ENCODE measurements at places on chromosomes 1 and 21.

DNA sequence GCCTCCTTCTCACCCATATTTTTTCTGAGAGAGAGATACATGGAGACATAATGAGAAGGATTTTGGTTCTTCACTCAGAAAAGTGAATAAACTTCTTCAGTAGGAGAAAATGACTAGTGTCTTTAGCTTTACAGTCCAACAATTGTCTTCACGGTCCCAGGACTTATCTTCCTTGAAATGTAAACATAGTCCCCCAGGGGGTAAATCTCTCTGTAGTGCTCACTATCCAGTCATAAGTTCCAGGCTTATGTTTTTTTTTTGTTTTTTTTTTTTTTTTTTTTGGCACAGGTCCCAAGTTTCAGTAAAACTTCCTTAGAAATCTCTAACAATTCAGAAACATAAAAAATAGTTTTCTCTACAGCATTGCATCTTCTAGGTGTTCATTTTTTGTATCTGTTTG, 890.2 kb upstream of the B3GALT2 start:
- DNase-seq = no peak

DNA sequence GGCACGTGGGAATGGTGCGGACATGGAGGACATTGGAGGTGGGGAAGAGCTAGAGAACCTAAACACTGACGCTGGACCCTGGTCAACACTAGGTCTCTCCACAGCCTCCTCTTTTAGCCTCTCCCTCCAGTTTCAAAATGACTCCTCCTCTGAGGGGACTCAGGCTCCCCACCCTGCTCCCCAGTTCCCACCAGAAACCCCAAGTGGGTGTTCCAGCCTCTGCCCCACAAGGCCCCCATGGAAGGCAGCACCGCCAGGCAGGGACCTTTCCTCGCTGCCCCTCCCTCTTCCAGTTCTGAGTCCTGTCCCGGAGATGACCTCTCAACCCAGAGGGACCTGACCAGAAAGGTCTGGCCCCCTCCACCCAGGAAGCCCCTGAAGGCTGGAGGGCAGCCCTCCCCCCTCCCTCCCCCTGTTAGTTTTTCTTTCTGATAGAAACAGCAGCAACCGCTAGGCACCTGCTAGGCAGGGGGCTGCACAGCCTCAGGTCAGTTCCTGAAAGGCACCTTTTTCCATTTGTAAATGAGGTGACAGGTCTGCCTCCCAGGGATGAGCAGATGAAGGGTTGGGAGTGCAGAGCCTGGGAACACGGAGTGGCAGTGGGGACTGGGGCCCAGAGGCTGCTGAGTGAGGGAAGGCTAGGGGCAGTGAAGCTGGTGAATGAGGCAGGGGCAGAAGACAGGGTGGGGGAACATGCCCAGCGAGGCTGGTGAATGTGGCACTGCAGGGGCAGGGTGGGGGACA, 9.3 kb upstream of the ITGB2 start:
- no peak for DNase-seq

GRCh38 chr1:118209648-118210047, 24.6 kb upstream of the SPAG17 start:
- no peak for DNase-seq

- no peak for DNase-seq
Measured at GRCh38 chr1:54375712-54376429, 30.3 kb downstream of the SSBP3 start.

GRCh38 chr1:57770772-57771171, 346.9 kb upstream of the DAB1 start:
- DNase-seq = no peak

DNA sequence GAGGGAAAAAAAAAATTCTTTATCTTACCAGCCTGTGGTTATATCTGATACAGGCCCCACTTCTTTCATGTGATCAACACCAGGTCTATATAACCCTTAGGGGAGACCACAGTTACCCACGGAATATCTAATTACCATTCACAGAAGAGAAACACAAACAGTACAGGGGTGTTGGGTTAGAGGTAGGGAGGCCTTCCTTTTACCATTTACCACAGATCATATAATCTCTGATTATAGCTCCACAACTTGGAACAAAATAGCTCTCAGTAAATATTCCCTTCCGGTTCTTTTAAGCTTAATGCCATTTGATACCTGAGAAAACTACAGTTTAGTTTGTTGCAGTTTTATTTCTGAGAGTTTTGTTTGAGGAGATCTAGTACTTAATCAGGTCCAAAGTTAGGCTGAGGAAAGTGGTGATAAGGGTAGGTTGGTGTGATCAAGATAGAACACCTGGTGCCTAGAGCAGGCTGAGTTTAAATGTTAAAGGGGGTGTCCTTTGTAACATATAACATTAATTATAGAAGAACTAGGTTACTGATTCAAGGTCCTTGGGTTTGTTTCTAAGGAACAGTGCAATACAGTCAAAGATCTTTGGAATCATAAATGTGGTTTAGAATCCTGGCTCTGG, 14.1 kb downstream of the EPB41 start:
- DNase-seq = no peak

GRCh38 chr1:89633800-89634625, 1.1 kb downstream of the LRRC8C start:
- no peak for DNase-seq

DNA sequence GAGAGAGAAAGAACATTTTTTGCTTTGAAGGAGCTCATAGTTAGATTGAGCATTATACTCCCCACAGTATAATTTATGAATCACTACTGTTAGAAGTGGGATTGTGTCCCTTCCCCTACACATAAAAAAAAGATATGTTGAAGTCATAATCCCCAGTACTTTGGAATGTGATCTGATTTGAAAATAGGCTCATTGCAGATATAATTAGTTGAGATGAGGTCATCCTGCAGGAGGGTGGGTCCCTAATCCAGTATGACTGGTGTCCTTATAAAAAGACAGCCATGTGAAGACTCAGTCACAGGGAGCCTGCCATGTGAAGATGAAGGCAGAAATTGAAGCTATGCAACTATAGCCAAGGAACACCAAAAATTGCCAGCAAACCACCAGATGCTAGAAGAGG, 76.4 kb downstream of the TGFB2 start:
- DNase-seq = no peak

DNA sequence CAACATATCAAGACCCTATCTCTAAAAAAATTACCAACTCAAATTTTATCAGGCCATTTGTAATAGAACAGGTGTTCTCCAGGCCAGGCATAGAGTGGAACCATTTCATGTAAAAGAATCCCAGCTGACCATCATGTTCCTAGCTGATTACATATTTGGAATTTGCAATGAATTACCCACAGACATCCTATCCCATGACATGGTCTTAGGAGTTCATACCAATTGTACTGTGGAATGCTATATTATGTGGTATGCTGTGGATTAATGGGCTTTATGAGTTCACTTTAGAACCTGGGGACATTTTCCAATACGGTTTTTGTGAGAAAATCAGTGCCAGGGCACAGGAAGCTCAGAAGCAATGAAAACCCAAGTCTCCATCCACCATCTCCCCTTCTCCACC, 110.3 kb downstream of the ZNF281 start:
- no peak for DNase-seq

- no peak for DNase-seq
Measured at GRCh38 chr1:107220036-107220435, 79.2 kb downstream of the NTNG1 start.

GRCh38 chr1:188423073-188423472, 1594.3 kb downstream of the PLA2G4A start:
- no peak for DNase-seq

GRCh38 chr1:61504852-61505390, 220.0 kb downstream of the TM2D1 start:
- no peak for DNase-seq

- no peak for DNase-seq
Measured at GRCh38 chr1:226029093-226029496, 30.0 kb upstream of the SDE2 start.

- DNase-seq = no peak
Measured at GRCh38 chr1:113784104-113784779, 25.0 kb upstream of the PHTF1 start.

DNA sequence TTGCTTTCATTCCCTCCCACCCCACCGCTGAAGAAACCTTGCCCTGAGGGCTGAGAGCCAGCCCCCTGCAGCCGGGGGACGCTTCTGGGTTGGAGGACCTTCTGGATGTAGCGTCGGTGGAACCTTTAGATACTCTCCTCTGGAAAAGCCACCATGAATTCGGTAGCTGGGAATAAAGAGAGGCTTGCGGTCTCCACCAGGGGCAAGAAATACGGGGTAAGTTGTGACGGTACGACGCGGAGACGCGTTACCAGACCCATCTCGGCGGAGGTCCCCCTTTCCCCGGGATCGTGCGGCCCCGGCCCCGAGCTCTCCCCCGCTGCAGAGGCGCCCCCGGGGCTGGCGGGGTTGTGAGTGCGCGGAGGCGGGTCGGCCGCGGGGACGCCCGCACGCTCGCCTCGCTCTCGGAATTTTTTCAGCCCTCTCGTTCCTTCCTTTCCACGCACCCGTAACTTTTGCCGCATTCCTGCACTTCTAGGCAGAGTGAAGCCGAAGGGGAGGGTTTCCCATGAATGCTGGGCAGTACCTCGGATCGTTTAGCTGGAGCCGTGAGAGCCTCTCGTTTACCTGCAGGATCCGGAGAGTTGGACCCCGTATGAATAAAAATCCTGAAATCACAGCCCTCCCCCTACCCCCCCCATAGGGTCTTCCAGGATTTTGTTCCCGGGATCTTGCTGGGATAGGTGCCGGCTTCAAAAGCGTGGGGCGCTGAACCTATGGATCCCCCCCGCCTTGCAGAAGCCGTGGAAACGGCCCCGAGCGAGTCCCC, 671 bp downstream of the KIF26B start:
- no peak for DNase-seq

DNA sequence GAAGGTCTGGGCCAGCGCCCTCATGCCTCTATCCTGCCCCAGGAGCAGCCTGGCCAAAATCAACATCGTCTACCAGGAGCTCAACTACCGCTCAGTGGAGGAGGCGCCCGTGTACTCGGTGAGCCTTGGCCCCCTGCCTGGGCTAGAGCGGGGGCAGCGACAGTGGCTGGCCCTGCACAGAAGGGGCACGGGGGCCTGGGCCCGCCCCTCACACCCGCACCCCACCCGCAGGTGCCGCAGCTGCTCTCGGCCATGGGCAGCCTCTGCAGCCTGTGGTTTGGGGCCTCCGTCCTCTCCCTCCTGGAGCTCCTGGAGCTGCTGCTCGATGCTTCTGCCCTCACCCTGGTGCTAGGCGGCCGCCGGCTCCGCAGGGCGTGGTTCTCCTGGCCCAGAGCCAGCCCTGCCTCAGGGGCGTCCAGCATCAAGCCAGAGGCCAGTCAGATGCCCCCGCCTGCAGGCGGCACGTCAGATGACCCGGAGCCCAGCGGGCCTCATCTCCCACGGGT, 10.8 kb downstream of the SCNN1D start:
- no peak for DNase-seq

DNA sequence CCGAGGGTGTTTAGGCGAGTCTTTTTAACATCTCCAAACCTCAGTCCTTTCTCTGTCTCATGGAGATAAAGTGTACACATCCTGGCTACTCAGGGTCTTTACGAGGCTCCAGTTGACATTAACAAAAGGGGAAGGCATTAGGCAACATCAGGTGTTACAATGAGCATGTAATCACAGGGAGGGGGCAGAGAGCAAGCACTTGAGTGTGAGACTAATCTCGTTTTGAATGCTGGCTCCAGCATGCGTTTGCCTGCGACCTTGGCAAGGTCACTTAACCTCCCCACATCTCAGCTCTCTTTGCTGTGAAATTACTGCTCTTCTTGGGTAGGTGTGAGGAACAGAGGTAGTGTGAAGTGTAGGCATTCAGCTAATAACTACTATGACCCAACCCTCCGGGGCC, 3.1 kb downstream of the TNNT2 start:
- no peak for DNase-seq

- DNase-seq = no peak
Measured at GRCh38 chr1:116417678-116418077, 44.6 kb downstream of the ATP1A1 start.

DNA sequence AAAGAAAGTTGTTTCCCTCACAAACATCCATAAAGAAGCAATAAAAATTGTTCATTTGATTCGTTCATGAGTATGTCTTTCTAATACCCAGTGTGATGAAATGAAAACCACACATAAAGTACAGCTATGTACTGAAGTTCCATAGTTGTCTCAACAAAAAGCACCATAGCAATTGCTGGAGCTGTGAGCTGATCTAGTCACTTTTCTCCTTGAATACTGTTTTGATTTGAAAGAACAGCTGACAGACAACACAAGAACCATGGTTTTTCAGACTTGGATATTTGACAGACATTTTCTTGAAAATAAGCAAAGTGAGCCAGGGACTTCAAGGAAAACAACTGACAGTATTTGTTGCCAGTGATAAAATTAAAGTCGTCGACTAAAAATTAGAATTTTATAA, 237.1 kb upstream of the PLD5 start:
- DNase-seq = no peak

- no peak for DNase-seq
Measured at GRCh38 chr1:225776294-225776693, 1.3 kb upstream of the SRP9 start.

DNA sequence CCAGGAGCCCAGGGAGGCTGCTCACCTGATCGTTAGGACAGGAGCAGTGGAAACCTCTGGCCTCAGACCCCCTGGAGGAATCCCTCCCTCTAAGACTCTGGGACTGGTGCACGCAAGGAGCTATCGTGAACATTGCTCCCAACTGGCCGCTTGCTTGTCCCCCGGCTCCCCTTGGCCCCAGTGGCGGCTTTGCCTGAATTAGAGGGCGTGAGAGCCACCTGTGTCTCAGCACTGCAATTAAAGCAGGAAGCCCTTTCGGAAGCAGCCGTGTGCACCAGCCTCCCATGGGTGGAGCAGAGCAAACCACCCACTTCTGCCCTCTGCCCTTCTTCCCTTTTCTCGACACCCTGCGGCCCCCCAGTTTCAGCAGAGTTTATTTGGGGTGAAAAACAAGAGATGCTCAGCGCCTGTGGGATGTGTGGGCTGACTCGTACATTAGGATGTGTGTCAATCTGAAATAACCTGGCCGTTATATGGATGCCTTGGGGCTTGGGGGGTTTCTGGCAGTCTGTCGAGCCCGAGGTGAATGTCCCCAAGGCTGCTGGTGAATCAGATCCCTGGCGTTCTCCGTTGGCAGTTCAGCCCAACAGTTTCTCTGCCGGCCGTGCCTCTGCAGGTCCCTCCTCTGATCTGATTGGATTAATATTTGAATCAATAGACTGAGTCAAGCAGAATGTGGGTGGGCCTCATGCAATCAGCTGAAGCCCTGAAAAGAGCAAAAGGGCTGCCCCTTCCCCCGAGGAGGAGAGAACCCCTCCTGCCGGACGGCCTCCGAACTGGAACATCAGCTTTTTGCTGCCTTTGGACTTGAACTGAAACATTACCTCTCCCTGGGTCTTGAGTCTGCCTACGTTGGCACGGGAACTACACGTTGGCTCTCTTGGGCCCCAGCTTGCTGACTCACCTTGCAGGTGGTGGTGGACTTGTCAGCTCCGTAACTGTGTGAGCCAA, 7.3 kb upstream of the UMODL1 start:
- no peak for DNase-seq

- no peak for DNase-seq
Measured at GRCh38 chr1:31373897-31374486, 1.1 kb upstream of the FABP3 start.
